GM18507 (cell line): ENCODE measurements at places on chromosomes 6 and 20.

DNA sequence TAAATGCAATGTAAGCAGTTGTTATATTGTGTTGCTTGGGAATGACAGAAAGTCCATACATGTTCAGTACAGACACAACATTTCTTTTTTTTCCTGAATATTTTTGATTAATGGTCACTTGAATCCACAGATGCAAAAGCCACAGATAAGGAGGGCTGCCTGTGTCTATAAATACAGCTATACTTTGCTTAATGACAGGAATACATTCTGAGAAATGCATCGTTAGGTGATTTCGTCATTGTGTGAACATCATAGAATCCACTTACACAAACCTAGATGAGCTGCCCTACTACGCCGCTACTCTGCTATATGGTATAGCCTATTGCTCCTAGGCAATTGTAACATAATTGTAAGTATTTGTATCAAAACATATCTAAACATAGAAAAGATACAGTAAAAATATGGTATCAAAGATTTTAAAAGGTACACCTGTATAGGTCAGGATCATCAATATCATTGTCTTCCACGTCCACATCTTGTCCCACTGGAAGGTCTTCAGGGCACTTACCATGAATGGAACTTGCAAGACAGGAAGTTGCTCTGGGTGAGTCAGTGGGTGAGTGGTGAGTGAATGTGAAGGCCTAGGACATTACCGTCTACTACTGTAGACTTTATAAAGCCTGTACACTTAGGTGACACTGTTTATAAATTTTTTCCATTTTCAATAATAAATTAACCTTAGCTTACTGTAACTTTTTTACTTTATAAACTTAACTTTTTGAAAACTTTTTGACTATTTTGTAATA lies 27.9 kb upstream of the POPDC3 start:
- no peak for DNase-seq

DNA sequence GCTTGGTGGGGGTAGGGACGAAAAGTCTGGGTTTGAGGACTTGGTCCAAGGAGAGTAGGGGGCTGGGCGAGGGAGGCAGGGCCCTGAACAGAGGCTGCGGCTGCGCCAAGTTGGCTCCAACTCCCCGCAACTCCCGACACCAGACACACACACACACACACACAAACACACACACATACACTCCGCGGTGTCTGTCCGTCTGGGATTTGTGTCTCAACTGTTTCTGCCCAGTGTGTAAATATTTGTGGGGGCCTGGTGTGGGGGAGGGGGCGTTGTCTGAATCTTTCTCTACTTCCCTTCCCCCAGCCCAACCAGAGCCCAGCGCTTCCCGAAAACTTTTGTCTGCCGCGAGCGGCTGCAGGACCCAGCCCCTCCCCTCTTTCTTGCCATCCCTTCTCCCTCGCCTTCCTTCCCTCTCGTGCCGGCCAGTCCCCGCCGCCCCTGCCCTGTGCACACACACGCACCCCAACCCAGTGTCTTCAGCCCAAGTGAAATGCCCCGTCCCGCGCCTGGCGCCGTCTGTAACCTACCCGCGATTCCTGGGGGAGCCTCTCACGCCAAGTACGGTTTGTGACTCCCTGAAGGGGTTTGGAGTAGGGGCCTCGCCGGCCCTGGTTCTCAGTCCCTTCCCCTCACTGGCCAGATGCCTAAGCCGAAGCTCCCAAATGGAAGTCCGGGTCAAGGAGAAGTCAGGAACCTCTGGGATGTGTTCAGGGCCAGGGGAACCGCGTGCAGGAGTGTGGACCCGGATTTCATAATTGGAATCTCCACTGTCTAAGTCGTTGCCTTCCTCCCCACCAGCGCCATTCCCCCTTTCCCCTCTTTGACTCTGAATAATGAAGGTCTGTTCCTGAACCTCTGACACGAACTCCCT lies 904 bp downstream of the MDFI start:
- DNase-seq, result no peak

DNA sequence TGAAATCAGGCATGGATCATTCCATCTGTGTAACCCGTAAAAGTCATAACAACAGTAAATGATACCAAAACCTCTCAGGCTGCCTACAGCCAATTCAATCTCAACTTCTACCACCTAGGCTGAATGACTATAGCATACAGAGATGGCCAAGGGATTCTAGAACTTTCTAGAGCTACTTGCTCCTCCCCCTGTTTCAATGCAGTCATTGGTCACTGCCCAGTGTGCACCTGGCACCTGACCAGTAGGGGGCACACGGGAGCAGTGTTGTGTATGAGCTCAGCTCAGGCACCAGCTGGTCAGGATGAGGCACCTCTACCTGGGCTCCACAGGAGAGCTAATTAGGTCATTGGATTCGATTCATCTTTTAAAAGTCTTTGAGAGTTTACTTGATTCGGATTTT lies 86.2 kb downstream of the PLEKHG1 start:
- DNase-seq, result no peak

DNA sequence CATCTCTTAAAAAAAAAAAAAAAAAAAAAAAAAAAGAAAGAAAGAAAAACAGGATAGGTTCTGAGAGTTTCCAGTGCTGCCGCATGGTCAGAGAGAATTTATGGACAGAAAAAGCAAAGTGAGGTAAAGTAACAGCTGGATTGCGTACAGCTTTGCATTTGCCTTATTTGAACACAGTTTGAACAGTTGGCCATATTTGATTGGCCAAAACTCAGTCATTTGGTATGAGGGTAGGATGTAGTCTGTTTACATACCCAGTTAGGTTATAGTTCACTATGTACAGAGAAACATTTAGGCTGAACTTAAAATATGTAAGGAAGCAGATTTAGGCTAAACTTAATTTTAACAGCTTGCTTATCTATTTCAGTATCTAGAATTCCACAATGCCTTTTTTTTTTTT lies 17.5 kb upstream of the L3MBTL1 start:
- no peak for DNase-seq

DNA sequence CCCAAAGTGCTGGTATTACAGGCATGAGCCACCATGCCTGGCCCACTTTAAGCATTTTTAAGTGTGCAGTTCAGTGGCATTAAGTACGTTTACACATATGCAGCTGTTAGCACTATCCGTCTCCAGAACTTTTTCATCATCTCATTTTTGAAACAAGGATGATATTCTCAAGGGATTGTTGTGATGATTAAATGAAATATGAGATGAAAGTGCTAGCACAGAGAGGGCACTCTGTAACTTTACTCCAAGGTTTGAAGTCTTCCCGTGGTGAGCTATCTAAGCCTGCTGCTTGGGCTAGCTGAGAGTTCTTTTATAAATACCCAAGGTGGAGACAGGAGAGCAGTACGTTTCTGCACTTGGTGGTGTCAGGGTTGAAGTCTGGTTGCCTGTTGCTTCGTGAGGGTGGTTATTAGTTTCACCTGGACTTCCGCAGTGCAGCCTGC lies 6.6 kb downstream of the TM9SF4 start:
- no peak for DNase-seq

GRCh38 chr6:25188232-25188631 lies 90.9 kb upstream of the CARMIL1 start:
- DNase-seq, result no peak

DNA sequence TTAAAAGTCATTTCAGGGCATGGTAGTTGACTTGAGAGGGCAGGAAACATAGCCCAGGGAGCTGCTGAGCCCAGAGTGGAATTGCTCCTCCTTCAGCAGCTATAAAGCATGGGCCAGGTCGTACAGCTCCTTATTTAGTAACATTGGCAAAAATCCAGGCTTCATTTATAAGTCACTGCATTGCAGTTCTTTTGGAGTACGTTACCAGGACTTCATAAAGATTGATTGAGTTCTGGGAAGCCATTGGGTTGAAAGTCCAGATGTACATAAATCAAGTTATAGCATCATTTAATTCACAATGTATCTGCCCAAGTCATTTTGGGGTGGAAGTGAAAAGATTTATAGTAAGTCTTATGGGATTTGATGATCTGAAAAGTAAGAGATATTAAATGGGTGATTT lies 53.0 kb upstream of the ANKEF1 start:
- no peak for DNase-seq

- no peak for DNase-seq
Observed at GRCh38 chr20:39888310-39888709, 800.7 kb downstream of the MAFB start.

GRCh38 chr6:45730232-45730631 lies 285.4 kb downstream of the CLIC5 start:
- DNase-seq, result no peak

DNA sequence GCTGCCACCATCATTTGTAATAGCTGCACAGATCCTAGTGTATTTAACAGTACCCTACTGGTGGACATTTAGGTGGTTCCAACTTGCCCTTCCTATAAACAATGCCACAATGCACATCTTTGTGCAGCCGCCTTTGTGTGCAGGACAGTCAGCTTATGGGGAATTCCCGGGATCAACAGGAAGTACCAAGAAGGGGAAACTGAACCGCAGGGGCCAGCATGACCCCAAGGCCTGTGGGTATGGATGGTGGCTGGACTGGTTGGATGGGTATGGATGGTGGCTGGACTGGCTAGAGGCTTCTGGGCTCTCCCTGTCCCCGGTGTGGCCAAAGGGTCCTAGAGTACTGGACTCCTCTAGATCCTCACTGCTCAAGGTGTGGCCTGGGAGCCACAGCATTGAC lies 46.7 kb downstream of the CEBPB start:
- DNase-seq, result no peak

DNA sequence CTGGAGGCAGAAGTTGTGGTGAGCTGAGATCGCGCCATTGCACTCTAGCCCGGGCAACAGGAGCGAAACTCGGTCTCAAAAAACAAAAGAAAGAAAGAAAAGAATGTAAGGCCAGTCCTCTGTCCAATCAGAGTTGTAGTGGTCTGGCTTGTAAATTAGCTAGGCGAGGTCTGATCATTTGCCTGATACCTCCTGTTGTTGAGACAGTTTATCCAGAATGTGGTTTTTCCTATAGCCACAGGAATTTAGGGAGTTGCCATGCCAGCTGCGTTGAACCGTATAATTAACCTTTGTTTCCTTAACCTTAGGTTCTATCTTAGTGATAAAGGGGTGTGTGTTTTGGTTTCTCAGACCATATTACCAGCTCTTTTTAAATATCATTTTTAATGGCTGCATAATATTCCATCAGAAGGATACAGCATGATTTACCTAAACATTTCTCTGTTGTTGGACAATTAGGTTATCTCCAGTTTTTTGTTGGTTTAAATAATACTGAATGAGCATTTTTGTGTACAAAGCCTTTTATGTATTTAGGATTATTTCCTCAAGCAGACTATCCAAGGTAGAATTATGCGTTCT lies 11.7 kb upstream of the PPARD start:
- no peak for DNase-seq

DNA sequence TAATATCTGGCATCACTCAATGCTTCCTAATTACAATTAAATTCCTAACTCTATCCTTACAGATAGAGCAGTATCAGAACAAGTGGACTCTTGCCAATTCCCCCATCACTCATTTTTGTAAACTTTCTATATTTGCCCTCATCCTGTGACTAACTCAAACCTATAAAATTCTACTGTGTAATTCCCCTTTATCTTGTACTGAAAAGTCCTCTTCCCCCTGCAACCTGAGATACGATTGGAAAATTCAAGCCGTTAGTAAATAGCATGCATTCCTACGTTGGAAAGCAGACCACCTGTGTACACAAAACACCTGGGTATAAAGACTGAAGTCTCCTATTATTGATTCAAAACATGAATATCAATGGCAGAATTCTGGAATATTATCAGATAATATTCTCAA lies 70.4 kb upstream of the KCNQ5 start:
- no peak for DNase-seq

DNA sequence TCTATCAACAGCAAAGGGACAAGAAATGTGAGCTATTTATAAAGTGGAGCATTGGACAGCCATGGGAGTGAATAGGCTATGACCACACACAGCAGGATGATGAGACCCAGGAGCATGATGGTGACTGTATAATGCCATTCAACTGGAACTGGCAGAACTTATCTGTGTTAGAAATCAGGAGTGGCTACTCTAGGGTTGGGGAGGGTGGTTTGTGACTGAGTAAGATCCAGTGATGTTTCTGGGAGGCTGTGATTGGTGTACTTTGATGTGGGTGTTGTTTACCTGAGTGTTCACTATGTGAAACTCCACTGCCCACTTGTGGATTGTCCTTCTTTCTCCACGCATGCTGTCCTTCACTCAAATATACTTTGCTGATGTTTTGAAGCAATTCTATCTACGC lies 11.5 kb upstream of the HLA-B start:
- no peak for DNase-seq

DNA sequence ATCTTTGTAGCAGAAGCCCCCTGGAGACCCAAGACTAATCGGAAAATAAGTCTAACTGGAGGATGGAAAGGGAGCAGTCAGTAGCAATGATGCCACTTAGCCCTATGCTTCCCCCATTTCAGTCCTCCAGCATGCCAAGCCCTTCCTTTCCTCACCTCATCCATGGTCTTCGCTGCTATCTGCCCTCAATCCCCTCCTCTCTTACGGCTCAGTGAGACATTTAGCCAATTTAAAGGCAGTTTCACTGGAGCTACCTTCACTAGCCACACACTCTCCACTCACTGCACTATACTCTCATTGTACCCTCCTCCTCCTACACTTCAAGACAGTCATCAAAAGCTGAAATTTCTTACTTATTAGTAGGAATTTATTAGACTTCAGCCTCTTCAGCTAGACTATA lies 111.2 kb downstream of the PDE10A start:
- no peak for DNase-seq

- no peak for DNase-seq
Observed at GRCh38 chr6:32112431-32112980, 3.4 kb upstream of the TNXB start.

DNA sequence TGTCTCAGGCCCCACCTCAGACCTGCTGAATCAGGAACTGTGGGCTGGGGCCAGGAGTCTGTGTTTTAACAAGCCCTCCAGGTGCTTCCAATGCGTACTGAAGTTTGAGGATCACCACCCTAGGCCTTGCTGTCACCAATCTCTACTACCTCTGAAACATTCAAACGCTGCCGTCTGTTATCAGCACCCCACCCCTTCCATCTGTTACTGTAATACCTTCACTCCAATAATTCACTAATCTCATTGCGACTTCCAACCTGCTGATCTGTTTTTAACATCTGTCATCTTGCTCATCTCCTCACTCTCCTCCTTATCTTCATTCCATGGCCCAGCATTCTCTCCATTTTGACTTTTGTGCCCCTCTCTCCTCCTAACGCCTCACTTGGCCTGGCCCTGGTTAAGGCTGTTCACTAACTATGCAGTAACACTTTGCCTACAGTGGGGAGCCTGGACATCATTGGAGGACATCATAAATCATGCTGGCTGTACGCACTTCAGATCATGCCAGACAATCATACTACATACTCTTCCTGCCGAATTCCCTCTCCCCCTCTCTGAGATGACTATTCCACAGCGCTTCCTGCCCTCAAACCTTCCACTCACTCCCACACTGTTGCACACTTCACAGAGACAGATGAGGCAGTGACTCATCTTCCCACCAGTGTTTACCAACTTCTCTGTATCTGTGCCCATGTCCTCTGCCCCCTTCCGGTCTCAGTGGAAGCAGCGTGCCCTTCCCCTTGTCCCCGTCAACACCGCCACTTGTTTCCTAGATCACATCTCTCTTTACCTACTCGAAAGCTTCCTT lies 3.0 kb upstream of the GUCA1B start:
- no peak for DNase-seq
